Peyer's patch (tissue), 4 donors: ENCODE measurements at places on chromosomes 12 and 14. TPM values are rescaled to one million over a fixed set of nuclear protein-coding genes. Genes with fewer than 3 reads are reported as not detected.

The IPO8 gene
- total RNA-seq = 40.1 TPM

The NDUFB1 gene
- total RNA-seq = 229 TPM

The RERGL gene
- 5.5 TPM for total RNA-seq

The GNS gene
- 111 TPM for total RNA-seq

The PTPRO gene
- total RNA-seq = 1.2 TPM

The UNG gene
- total RNA-seq = 58.6 TPM

The HOXC9 gene
- total RNA-seq = not detected

The PLEKHH1 gene
- total RNA-seq = 69.5 TPM

The APOLD1 gene
- total RNA-seq = 2.3 TPM

The TAMALIN gene
- 112 TPM for total RNA-seq

The KRT77 gene
- not detected for total RNA-seq

The ESR2 gene
- total RNA-seq = 1.1 TPM

The SYNE3 gene
- 7.2 TPM for total RNA-seq

The SMCO2 gene
- not detected for total RNA-seq

The RBM25 gene
- 73.2 TPM for total RNA-seq

The KERA gene
- not detected for total RNA-seq

The WDHD1 gene
- total RNA-seq = 1.2 TPM
